ENCODE measurements at places on chromosomes 3 and 15.

- DNase-seq, result no peak
These were observed 262.2 kb downstream of the MAGI1 start for GRCh38 chr3:65776494-65776893.

GRCh38 chr3:56136514-56136913 is 331.8 kb downstream of the ERC2 start:
- DNase-seq, result no peak

GRCh38 chr3:74351213-74351612 is 263.2 kb downstream of the CNTN3 start:
- no peak for DNase-seq

DNA sequence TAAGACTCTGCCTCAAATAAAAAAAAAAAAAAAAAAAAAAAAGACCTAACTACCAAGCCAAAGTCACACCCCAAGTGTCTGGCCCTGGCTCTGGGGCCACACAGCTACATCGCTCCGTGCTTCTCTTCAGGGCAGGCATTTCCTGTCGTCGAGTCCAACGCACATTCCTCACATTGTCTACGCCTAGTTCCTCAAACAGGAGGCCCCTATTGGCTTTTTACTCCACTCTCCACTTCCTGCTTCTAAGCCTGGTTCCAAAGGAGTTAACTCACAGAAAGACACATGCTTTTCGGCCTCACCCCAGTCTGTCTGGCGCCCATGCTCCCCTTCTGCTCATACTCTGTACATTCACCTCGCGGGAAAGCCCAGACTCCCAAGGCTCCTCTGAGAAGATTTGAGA is 28.8 kb downstream of the KNG1 start:
- DNase-seq, result no peak

GRCh38 chr15:37682304-37682703 is 252.1 kb upstream of the TMCO5A start:
- no peak for DNase-seq

Measured in liver (tissue), 10 donors.